Natural killer cell (primary cell): ENCODE measurements at places on chromosomes 6 and 20. TPM values are rescaled to one million over a fixed set of nuclear protein-coding genes. Genes with fewer than 3 reads are reported as not detected.

DNA sequence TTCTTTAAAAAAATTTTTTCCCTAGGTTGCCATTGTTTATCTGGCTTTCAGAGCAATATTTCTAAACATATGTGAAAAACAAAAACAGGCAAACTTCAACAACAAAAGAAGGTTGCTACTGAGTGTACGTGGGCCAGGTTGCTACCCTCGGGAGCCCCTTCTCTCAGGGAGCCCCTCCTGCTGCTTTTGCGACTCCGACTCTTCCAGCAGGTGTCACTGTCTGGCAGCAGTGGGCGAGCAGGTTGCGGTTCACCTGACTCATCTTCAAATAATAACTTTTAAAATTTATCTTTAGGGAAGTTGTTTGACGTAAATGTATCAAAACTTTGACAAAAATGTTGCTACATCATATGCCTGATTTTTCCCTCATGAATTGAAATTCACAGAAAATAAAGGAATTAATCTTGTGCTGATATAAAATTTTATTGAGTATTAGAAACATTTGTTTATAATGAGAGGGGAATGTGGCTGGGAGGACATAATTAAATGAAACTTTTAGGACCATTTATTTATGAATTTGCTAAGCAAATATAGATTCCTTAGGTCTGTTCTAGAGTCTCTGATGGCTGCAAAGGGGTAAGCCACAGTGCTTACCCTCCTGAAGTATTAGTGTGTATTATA is 138.8 kb downstream of the HIVEP1 start:
- H3K36me3 ChIP-seq, result peaks cover 2% of the 10 kb centered on the region
- peak; percentile 61 for DNase-seq
- no peaks in the 10 kb centered on the region for H3K27me3 ChIP-seq
- H3K4me1 ChIP-seq, result no peaks in the 10 kb centered on the region
- no peak overlapping the region for H3K27ac ChIP-seq

DNA sequence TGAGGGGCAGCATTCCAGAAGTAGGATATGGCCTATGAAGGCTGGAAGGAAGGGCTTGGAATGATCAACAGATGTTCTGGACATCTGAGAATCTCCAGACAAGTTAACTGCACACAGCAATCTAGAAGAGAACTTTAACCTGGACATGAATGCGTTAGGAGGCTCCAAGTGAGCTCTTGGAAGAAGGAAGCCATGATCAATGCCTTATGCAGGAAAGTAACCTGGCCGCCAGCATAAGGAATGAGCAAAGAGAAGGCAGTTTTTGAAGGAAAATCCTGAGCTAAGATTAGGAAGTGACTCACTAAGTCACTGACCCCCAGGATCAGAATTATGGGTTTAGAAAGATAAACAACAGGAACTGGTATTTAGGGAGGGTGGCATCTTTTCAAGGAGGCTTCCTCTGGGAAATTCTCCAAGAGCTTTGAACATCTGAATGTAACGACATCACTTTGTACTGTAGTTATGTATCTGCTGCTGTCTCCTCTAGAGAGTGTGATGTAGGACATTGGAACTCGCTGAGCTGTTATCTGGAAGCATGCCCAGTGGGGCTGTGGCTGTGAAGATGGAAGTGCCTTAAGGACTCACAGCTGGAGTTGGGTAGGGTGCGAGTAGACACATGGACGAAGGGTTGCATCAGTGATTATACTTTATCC is 236.8 kb downstream of the PACRG start:
- DNase-seq, result no peak
- no peak overlapping the region for H3K4me3 ChIP-seq
- no peaks in the 10 kb centered on the region for H3K4me1 ChIP-seq
- no peak overlapping the region for H3K27ac ChIP-seq

GRCh38 chr6:87029711-87030314 is 65.1 kb downstream of the CGA start:
- H3K36me3 ChIP-seq, result no peaks in the 10 kb centered on the region
- no peak for DNase-seq
- H3K4me1 ChIP-seq, result no peaks in the 10 kb centered on the region
- H3K27me3 ChIP-seq, result no peaks in the 10 kb centered on the region
- H3K27ac ChIP-seq, result no peak overlapping the region

GRCh38 chr6:31002471-31002870 is 7.8 kb upstream of the MUC22 start:
- no peaks in the 10 kb centered on the region for H3K27me3 ChIP-seq
- H3K27ac ChIP-seq, result no peak overlapping the region
- no peak for DNase-seq
- peaks cover 3% of the 10 kb centered on the region for H3K4me1 ChIP-seq

- no peak overlapping the region for H3K4me3 ChIP-seq
- no peaks in the 10 kb centered on the region for H3K27me3 ChIP-seq
- H3K4me1 ChIP-seq, result peaks cover 10% of the 10 kb centered on the region
- no peak for DNase-seq
- H3K36me3 ChIP-seq, result peaks cover 34% of the 10 kb centered on the region
Observed at GRCh38 chr6:41692080-41692675, 43.2 kb downstream of the TFEB start.

- no peak for DNase-seq
- H3K4me1 ChIP-seq, result no peaks in the 10 kb centered on the region
- H3K27me3 ChIP-seq, result no peaks in the 10 kb centered on the region
- H3K4me3 ChIP-seq, result no peak overlapping the region
Observed at GRCh38 chr6:116932496-116932895, 55.5 kb downstream of the RFX6 start.

CST4 gene
- not detected for total RNA-seq

ZNF184 gene
- total RNA-seq, result 12.8 TPM

OR2J3 gene
- total RNA-seq, result not detected
